ENCODE measurements at places on chromosomes 7 and 10.

GRCh38 chr7:36057323-36057722, 95.7 kb upstream of the EEPD1 start:
- no peak for DNase-seq

DNA sequence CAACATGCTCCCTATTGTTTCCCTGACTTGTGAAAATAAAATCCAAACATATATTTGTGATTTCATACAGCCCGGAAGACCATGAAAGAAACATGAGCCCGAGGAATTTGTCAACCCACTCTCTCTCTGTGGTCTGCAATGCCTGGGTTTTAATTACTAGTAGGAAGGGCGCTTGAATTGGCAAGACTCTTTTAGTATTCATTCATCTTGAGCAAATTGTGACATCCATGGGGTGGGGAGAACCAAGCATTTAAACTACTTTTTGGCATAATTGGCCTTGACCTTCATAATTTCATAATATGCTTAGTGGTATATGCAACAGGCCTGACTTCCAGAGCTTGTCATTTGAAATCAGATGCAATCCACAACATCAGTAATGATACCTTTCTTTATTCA, 142.4 kb upstream of the BMPER start:
- no peak for DNase-seq

DNA sequence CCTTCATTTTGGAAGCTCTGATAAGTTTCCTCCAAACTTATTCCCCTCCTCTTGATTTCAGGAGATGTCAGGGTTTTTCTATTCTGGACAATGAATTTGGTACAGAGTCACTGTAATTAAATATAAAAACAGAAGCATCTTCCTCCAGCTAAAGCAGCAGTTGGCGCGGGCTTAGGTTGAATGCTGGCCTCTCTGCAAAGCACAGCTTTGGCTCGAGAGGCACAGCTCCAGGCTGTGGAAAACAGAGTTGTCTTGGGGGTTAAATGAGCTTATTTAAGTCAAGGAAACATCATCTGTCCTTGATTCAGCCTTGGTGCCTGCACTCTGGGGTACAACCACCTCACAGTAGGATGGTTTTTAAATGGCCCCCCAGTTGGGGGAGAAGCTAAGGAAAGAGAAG, 35.0 kb upstream of the PDCD4 start:
- DNase-seq, result no peak

GRCh38 chr7:102248081-102248455, 38.6 kb upstream of the SH2B2 start:
- DNase-seq, result no peak

GRCh38 chr10:77834943-77835668, 91.4 kb downstream of the DLG5 start:
- no peak for DNase-seq

- DNase-seq, result no peak
Observed at GRCh38 chr7:99617192-99617781, 541 bp downstream of the ZSCAN25 start.

DNA sequence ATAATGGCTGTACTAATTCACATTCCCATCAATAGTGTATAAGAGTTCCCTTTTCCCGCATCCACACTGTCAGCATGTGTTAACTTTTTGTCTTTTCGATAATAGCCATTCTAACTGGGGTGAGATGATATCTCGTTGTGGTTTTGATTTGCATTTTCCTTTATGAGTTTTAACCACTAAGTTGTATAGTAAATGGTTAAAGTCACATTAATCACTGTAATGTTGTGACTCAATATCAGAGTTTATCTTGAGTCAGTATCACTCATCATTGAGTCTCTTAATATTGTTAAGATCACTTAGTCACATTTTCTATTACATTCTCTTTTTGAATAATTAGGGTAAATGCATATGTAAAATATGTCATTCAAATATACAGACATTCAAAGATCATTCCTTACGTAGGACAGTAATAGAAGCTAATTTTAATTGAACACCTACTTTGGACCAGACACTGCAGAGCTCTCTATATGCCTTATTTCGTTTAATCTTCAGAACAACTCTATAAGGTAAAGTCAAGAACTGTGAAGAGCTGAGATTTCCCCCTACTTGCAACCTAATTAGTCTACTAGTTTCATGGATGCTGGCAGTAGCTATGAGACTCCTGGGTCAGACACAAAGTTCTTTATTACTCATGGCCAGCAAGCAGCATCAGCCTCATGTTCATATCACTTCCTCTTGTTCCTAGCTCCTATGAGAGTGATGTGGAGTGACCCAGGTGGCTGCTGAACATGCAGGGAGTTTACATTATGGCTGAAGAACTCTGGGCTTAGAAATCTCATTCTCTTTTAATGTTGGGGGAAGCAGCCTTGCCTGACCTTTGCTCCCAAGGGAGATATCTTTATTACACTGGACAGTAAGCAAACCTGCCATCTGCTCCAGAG, 30.5 kb downstream of the CREB5 start:
- no peak for DNase-seq

- DNase-seq, result no peak
Observed at GRCh38 chr10:107104026-107104652, 60.4 kb downstream of the SORCS1 start.

DNA sequence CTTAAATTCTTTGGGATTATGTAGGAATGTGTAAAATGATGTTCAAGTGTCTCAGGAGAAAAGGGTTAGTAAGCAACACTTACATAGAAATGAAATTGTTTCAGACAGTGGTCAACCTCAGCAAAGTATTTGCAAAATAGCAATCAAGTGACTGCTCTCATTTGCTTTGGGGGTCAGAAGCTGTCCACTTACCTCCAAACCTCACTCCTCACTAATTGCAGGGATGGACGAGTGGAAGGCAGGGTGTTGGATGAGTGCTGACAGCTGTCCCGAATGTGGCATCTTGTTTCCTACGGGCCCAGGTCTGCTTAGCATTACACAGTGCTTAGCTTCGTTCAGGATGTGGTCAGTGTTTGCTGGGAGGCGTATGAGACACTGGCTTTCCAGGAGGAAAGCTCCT, 437.0 kb downstream of the SUGCT start:
- DNase-seq, result no peak

DNA sequence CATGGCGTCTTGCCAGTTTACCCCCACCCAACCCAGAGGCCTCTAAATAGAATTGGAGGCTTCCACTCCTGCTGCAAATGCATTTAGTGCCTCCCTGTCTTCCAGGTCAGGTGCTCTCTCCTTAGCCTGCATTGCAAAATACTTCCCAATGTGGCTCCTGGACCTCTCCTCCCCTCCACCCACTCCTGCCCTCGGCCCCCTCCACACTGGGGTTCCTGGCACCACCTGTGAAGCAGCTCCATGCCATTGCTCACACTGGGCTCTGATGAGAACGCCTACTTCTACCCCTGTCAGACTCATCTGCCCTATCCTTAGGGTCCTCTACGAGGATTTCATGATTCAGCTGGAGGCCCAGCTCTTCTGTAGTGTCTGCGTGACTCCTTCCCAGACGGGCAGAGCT, 37.4 kb downstream of the C10orf120 start:
- no peak for DNase-seq

DNA sequence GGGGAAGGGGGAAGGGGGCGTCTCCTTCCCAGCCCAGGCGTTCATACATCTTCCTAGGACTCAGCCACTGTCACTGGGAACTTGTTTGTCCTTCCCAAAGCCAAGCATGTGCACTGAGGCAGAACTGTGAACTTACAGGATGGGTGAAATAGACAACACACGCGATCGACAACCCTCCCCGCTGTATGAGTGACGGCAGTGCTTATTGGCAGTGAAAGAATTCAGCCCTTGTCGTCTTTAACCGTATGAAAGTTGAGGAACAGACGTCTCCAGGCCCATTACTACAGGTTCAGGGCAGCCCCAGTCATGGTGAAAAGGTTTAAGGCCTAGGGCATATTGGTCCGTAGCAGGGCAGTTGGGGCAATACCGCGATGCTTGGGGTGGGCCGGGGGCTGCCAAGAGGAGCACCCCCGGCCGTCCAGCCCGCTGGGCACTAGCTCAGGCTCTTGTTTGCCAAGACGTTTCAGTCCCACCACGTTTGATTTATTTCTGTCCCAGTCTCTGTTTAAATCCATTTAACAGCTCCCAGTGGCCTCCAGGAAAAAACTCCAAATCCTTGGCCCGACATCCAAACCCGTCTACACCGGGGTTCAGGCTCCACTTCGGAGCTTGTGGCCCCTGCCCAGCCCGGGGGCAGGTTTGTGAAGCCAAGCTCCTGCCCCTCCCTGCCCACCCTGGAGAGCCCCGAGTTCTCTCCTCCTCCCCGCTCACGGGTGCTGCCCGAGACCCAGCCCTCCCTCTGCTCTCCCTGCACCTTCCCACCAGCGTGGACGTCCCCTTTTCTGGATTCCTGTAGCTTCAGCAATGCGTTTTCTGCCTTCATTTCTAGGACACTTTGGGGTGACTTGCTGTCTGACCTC, 159.8 kb downstream of the DNAJB6 start:
- DNase-seq, result no peak

DNA sequence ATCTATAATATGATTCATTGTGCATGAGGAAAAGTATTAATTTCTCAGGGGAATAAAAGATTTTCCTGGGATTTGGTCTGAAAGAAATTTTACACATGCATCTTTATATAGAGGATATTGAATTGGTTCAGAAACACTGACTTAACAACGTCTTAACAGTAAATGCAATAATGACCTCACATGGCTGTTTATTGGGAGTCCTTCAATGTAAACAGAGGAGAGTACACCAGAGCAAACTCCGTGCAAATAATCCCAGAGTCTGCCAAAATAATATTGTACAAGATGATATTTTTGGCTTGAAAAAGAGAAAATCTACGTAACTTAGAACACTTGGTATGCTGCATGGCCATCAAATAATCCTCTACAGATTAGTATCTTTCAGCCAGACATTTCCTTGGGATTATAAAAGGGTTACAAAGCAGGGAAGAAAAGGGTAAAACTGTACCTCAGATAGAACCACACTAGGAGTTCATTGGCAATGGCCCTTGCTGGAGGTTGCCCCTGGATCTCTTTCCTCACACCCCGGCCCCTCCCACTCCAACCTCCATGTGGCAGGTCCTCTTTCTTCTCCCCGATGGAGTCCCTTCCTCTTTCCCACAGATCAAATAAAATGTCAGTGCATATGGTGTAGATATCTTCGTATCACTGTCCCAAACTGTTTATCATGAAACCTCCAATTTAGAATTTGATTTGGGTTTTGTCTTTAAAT, 196.4 kb downstream of the EVX1 start:
- DNase-seq, result no peak

- DNase-seq, result no peak
Observed at GRCh38 chr7:1767524-1767923, 97.4 kb downstream of the ELFN1 start.

- DNase-seq, result no peak
Observed at GRCh38 chr10:87664276-87664701, 4.6 kb downstream of the PAPSS2 start.

- DNase-seq, result peak; percentile 62
Observed at GRCh38 chr7:84194484-84195271, at the start of gene SEMA3A. Gene SEMA3A (minus strand): TSS chr7:84194789. CDS start chr7:84194586, 203 bp downstream.

DNA sequence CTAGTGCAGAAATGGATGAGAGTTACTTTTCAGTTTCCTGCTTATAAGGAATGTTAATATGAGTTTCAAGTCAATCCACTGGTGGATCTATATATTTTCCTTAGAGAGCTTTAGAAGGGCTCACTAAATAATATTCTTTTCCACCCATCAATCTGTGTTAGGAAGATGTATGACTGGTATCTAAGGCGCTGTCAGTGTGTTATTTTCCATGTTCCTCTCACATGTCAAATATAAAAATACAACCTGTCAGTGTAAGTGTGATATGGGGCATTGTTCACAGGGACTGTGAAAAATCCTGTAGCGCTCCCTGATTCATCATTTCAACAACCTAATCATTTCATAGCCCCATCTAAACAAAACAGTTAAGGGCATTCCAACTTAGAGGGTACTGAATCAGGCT, 203.1 kb downstream of the TMEM26 start:
- DNase-seq, result no peak

DNA sequence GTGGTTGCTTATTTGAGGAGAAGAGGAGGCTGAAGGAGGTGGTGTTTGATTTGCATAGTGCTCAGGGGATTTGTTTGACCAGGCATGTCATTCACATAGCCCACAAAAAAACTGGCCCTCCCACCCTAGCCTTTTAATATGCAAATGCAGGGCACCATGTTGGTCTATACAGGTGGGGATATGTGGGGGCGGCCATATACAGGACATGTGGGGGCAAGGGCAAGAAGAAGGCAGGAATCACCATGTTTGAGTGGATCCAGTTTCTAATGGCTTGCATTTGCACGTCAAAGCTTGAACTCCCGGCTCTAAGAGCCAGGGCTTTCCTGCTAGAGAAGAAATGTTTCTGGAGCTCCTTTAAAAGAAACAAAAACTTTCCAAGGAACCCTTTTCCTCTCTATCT, 541.0 kb downstream of the ZWINT start:
- no peak for DNase-seq

- DNase-seq, result no peak
Observed at GRCh38 chr7:45718464-45719330, 144.5 kb downstream of the ADCY1 start.
